ENCODE measurements at places on chromosomes 7 and 10.

DNA sequence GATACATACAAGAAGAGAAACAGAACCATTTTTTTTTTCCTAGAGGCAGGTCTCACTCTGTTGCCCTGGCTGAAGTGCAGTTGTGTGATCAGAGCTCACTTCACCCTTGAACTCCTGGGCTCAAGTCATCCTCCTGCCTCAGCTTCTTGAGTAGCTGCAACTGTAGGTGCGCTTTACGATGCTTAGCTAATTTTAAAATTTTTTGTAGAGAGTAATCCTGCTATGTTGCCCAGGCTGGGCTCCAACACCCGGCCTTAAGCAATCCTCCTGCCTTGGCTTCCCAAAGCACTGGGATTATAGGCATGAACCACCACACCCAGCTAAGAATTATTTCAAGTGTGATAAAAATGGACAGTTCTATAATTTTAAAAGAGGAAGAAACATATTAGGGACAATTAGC, 5.6 kb upstream of the ZEB1 start:
- no peak for DNase-seq

GRCh38 chr7:35519971-35520809, 174.7 kb downstream of the HERPUD2 start:
- no peak for DNase-seq

GRCh38 chr10:80289451-80290287, at the start of gene MAT1A:
TSS of gene MAT1A (minus strand) at chr10:80289658. CDS start at chr10:80289423, 235 bp downstream.
- DNase-seq: no peak

GRCh38 chr10:50373821-50374501, 122.6 kb upstream of the ASAH2 start:
- no peak for DNase-seq

DNA sequence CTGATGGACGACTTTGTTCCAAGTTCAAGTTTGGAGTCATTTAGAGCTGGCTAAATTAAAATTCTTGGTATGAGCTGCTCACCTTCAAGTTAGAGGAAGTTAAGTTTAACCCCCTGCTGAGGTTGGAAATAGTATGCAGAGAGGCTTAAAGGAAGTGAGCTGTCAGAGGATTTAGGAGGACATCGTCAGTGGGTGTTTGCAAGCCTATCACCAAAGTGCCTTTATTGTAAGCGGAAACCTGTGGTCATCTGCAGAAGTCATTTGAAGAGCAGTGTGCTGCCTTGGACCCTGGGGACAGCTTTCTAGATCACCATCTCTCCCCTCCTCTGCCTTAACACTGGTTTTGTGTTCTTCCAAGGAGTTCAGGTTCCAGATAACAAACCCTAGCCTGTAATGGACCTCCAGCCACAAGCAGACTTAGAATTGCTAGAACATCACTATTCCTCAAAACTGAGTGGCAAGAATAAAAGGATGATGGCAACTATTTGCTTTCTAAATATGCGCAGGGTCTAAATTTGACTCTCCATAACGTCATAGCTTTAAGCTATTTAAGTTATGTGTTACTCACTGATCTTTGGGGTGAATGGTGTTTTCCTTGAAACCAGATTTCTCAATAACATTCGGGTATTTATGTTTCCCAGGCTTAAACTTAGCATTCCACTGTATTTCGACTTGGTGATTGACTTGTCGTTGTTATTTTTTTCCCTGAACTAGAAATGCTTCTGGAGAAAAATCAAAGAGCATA, 93.4 kb downstream of the SLC39A12 start:
- no peak for DNase-seq

- no peak for DNase-seq
These were observed 37.9 kb downstream of the ADAM12 start for GRCh38 chr10:126350216-126350992.

DNA sequence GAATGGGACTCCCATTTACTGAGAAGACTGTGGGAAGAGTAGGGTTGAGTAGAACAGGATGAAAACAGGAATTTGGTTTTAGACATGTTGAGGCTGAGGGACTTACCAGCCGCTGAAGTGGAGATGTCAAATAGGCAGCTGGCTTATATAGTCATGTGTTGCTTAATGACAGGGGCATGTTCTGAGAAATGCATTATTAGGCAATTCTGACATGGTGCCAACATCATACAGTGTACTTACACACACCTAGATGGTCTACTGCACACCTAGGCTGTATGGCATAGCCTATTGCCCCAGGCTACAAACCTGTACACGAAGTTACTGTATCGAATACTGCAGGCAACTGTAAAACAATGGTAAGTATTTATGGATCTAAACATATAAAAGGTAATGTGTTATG, 17.5 kb downstream of the ARL3 start:
- no peak for DNase-seq

- no peak for DNase-seq
These were observed 1.5 kb upstream of the HOXA9 start for GRCh38 chr7:27166531-27167505.

- no peak for DNase-seq
These were observed 10.3 kb downstream of the FLNC start for GRCh38 chr7:128840326-128841170.

DNA sequence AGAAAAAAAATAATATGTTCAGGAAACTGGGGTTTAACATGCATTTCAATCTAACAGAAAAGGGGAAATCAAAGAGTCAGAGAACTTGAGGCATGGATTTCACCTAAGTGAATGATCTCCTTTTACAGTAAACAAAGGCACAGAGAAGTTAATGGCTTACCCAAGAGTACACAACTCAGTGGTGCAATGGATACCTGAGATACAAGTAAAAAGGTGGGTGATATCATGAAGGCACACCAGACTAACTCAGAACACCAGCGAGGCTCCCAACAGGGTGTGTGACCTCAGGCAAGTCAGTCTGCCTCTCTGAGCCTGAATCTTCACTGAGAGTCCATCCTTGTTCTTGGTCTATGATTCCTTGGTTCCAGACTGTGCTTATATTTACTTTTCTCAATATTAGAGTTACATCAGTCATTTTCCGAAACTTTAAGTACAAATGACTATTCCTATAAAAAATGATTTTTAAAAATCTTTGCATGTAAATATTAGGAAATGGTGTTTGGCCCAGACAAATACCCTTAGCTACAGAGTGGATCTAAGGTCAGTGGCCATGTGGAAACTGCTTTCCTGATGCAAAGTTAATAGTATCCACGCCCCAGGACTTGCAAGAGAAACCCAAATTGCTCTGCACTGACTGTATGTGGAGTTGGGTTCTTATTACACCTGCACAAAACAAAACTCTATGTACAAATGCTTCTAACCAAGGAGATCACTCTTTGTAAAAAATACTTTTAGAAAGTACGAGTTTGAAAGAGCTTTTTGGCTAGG, 282.8 kb upstream of the IMMP2L start:
- no peak for DNase-seq

DNA sequence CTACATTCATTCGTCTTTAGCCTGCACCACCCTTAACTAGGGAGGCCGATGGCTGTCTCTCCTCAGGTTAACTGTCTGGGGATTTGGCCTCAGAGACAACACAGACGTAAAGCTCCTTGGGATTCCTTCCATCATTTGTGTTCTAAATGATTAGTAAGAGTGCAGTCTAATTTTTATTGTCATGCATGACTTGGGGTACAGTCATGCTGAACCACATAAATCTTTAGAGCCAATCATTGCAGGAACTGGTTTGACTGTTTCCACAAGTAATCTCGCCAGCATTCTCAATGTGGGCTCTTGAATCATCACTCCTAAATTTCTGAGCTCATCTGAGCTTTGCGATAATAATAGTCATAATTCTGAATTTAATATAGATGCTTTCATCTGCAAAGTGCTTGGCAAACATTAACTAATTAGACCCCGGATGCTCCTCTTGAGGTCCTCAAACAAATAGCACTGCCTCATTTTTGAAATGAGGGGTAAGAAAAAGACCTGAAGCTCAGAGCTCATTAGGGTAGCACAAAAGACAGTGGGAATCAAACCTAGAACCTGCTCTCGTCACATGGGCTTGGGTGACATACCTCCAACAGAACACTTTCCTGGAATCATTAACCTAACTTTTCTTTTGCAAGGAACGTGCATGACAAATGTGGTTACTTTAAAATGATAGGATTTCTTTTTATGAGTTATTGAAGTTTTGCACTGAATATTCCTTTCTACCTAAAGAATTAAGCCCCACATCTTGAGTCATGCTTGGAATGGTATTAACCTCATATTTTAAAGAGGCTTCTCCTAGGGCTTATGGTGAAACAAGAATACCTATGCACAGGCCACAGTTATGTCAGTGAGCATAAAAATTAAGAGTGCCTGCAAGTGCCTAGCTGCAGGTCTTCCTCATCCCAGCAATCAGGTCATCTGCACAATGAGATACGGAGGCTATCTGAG, 118.9 kb upstream of the NRP1 start:
- no peak for DNase-seq

GRCh38 chr10:14407567-14407966, 76.8 kb upstream of the FRMD4A start:
- DNase-seq: no peak

Measured in thoracic aorta (tissue), 2 donors.